ENCODE measurements at places on chromosomes 6 and 20. TPM values are rescaled to one million over a fixed set of nuclear protein-coding genes. Genes with fewer than 3 reads are reported as not detected.

The LGSN gene
- total RNA-seq: not detected

The FANCE gene
- 1.3 TPM for total RNA-seq

The TRMT6 gene
- 8.9 TPM for total RNA-seq

The EYA2 gene
- 3.7 TPM for total RNA-seq

The GABRR2 gene
- 0.37 TPM for total RNA-seq

The NFS1 gene
- total RNA-seq: 30.8 TPM

The AGER gene
- total RNA-seq: 3.6 TPM

The MACROD2 gene
- 2.4 TPM for total RNA-seq

The SLC29A1 gene
- total RNA-seq: 177 TPM

The GPR6 gene
- not detected for total RNA-seq

The CCN5 gene
- total RNA-seq: 292 TPM

The CTAGE9 gene
- total RNA-seq: not detected

The TOX2 gene
- 3.0 TPM for total RNA-seq

The SALL4 gene
- not detected for total RNA-seq

The NT5DC1 gene
- total RNA-seq: 61.7 TPM

The FUT9 gene
- not detected for total RNA-seq

The BMP2 gene
- 2.2 TPM for total RNA-seq

The BANF2 gene
- total RNA-seq: not detected

The TRAPPC3L gene
- total RNA-seq: 0.32 TPM
